ENCODE measurements at places on chromosomes 2 and 18.

- no peak for DNase-seq
Observed at GRCh38 chr2:6352247-6352646, 513.5 kb downstream of the CMPK2 start.

GRCh38 chr2:204770735-204771134, 225.5 kb downstream of the PARD3B start:
- no peak for DNase-seq

DNA sequence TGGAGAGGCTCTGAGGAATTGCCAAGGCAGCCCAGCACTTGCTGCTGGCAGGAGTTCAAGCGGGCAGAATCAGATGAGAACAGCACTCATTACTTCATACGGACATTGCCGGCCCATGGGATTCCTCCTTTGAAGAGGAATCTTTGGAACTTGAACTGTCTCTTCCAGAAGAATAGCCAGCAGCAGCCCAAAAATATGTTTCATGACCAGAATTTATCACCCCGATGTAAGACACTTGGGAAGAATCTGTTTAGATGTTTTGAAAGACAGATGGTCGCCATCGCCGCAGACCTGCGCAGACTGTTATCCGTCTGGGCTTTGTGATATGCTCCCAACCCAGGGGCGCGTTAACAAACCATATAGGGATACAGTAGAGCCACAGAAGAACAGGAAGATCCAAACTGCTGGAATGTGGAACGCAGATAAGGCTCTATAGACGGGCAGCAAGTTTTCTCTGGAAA, 3.7 kb upstream of the ADI1 start:
- DNase-seq, result no peak

- DNase-seq, result no peak
Observed at GRCh38 chr2:56590611-56591010, 406.8 kb downstream of the CCDC85A start.

GRCh38 chr2:233111427-233111826, 51.3 kb downstream of the INPP5D start:
- DNase-seq, result no peak

DNA sequence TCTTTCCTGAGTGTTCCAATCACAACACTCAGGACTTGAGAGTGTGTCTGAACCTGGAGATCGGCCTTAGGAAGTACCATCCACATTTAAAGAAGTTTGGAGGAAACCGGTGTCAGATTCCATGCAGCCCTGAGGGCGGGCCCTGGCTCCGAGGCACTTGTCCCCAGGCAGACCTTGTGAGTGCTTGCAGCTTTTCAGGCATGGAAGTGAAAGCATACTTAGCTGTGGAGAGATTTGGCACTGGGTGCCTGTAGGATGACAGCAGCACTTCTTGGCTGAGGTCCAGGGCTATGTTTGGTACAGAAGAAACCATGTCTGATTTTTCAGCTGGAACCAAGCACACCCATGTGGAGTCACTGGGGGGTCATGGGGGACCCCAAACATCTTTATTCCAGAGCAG, 230.8 kb downstream of the SEPTIN10 start:
- DNase-seq, result no peak

DNA sequence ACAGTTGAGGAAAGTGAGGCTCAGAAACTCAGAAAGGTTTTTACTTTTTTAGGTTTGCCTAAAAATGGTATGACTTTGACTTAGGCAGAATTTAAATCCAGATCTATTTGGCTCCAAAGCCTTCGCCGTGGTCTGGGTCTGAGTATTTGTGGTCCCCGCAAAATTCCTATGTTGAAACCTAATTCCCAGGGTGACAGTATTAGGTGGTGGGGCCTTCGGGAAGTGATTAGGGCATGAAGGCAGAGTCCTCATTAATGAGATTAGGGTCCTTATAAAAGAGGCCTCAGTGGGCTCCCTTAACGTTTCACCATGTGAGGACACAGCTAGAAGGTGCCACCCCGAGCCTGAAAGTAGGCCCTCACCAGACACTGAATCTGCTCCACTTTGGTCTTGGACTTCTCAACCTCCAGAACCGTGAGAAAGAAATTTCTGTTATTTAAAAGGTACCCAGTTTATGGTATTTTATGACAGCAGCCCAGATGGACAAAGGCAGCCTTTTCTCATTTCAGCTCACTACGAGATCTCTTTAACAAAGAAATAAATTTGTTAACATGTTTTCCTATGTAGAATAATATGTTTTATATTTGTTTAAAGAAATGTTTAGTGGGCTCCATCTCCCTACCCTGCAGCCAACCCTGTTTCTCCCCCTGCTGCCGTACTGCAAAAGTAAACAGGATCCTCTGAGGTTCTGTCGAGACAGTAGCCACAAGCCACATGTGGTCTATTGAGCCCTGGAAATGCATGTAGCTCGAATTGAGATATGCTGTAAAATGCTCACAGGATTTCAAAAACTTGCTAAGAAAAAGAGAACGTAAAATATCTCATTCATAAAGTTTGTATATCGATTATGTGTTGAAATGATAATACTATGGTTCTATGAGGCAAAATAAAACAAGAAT, 80.6 kb downstream of the MOGAT1 start:
- DNase-seq, result no peak

DNA sequence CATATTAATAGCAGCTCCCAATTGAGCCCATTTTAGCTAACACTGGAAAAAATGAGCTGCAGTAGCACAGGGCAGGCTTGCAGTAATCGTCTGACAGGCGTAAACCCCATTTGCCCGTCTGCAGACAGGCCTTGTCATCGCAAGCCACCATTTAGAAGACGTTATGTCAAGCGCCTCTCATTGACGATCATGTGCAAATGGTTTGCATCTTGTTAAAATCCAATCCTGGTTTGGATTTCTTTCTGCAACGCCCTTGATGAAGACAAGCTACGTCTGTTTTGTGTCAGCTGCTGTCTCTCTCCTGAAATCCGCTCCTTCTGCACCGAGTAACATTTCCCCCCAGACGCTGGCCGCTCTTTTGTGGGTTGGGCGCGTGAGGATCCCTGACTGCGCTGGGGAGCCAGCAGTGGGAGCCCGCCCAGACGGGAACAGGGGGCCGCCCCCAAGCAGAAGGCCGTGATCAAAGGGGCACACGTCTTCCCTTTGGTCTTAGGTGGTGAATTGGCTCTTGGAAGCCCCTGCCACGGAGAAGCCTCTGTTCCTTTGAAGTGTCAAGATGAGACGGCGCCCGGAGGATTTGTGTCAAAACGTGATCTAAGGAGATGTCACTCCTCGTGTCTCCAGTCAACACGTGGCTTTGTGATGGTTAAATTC, 84.2 kb upstream of the GPC1 start:
- no peak for DNase-seq

DNA sequence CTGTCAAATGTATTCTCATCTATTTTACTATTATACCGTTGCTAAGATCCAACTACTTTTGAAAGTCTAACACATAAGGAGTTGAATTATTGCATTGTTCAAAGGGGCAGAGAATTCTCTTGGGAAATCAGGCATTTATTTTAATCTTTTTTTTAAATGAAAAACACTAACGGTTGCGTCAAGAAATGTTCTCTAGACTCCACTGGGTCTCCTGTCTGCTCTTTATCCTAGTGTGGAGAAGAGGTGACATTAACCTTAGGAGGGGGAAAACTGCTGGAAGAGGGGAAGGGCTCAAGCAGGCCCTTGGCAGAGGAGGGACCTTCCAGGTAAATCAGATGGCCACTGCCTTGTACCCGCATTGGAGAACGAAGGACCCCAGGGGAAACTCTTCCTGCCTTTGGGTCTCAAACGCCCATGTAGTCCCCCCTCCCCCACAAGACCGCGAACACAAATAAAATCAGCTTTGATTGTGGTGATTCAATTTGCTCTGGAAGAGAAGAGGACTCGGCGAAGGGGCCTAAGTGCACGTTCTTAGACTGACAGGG, 1.1 kb upstream of the APCDD1 start:
- no peak for DNase-seq

GRCh38 chr2:127182626-127183458, 37.3 kb downstream of the CYP27C1 start:
- DNase-seq, result no peak

- no peak for DNase-seq
Observed at GRCh38 chr2:65442420-65443020, 10.1 kb upstream of the SPRED2 start.

- DNase-seq, result no peak
Observed at GRCh38 chr2:135424849-135425248, 106.2 kb downstream of the ZRANB3 start.

- DNase-seq, result no peak
Observed at GRCh38 chr18:44323125-44323524, 357.6 kb upstream of the SETBP1 start.

DNA sequence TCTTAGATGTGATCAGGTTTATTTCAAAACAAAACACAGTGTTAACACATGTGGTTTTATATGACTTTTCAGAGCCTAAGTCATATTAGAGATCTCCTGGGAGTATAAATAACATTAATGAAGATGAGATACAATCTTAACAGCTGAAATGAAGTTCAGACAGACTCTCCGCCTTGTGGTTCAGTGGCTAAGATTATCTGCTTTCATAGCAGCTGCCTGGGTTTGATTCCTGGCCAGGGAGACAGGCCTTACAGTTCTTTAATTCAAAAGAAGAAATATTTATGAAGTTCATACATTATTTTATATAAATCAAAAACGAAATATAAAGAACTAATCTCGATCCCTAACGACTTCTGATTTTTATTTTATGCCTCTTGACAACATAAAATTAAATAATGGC, 35.2 kb upstream of the TTC32 start:
- DNase-seq, result no peak

DNA sequence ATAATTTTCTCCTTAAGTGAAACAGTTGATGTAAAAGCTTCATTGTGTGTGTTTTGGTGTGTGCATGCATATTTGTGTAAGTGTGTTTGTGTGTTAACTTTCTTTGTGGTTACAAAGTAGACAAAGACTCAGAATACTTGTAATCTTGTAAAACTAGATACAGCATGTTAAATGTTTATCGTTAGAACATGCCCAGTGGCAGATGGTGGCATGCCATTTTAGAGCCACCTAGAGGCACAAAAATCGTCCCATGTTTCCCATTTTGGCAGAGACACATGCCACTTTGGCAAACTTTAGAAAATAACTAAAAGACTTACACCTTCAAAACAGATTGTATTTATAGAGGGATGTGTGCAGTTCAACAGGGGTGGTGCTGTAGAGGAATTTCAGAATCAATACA, 224.1 kb downstream of the LRP1B start:
- DNase-seq, result no peak

GRCh38 chr2:54522624-54523281, 66.6 kb downstream of the SPTBN1 start:
- peak; percentile 75 for DNase-seq

- DNase-seq, result no peak
Observed at GRCh38 chr2:225282858-225283710, 116.4 kb upstream of the NYAP2 start.

GRCh38 chr2:49260979-49261538, 106.7 kb upstream of the FSHR start:
- no peak for DNase-seq

GRCh38 chr18:11975723-11976122, 5.6 kb upstream of the IMPA2 start:
- no peak for DNase-seq

DNA sequence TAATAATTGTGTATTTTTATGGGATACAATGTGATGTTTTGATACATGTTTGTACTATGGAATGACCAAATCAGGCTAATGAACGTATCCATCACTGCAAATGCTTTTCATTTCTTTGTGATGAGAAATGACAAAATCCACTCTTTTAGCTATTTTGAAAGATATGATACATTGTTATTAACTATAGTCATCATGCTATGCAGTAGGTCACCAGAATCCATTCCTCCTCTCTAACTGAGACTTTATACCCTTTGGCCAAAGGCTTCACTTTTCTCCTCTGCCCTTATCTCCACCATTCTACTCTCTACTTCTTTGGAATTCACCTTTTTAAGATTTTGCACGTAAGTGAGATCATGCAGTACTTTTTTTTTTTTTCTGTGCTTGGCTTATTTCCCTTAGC, 44.5 kb upstream of the TMEM17 start:
- no peak for DNase-seq

GRCh38 chr2:64398516-64399129, 55.3 kb upstream of the LGALSL start:
- DNase-seq, result no peak

DNA sequence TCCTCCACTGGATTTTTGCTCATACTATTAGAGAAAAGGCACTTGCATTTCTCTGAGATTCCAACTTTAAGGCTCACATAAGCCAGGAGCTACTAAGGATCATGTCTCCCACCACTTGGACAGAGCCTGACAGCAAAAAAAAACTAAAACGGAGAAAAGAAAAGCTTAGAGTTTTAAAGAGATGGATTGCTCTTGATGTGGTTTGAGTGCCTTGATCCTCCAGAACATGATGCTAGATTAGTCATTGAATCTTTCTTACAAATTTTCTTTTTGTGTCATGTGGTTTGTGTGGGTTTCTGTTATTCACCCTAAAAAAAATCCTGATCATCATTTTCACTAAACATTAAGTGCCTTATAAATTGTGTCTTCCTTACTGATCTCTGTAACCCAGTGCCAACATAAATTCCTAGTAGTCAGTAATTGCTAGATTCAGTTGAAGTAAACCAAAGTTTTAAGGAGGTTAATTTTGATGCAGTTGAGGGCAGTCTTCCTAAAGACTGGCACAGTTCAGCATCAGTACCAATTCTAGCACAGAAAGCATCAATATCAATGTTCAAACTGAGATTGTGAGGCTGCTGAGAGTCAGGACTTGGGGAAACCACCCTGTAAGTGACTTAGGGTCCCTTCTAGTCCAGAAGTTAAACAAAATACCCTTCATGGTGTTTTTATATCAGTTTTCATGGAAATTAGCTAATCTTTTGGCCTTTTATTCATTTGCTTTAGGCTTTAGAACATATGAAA, 206.3 kb downstream of the RAD51AP2 start:
- DNase-seq, result no peak

DNA sequence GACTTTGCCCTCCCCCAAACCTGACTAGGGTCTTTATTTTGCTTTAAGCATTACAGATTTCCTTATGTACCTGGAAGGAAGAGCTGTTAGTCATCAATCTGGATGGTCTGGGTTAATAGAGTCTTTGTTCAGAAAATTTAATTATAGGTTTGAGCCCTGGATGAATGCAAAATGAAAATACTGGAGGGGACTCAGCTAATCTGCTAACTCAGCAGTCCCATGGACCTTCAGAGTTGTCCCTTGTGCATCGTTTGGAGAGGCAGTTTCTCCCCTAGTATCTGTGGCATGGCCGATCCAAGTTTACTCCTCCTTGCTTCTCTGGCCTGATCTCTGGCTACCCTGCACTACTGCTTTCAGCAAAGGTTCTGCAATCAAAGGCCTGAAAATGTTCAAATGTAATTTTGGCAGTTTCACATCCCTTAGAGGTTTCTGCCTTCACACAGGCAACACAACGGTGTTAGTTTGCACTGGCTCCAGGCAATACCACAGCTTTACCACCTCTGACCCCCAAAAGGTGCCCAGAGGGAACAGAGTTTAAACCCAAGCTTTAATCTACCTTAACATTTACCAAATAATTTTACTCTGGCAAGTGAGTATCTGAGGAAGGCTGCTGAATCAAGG, 134.3 kb downstream of the THADA start:
- DNase-seq, result no peak

GRCh38 chr18:27120246-27120645, 64.9 kb downstream of the CHST9 start:
- DNase-seq, result no peak

DNA sequence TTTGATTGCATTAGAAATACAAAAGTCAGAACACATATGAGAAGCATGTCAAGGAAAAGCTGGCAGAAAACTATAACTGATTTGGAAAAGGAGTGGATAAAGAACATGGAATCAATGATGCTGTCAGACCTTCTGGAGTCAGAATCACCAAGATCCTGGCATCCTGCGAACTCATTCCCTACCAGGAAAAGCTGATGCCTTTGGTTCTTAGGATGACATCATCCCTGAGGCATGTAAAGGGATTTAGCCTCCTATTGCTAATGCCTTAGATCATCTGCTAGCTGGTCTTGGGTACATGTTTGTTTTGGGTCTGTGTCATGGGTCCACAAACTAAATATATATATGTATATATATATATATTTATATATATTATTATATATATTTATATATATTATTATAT, 680.7 kb downstream of the EPHA4 start:
- no peak for DNase-seq

Data from CD4-positive, alpha-beta T cell treated with Interferon alpha-2 for 1 hour (primary cell).